Hematopoietic multipotent progenitor cell treated with erythropoietin and hydrocortisone succinate and interleukin-3 and kit ligand, for 6 days (in vitro differentiated cells): ENCODE measurements at places on chromosomes 13 and 19.

- no peak for DNase-seq
Measured at GRCh38 chr19:3515891-3516422, 9.8 kb downstream of the FZR1 start.

- DNase-seq, result no peak
Measured at GRCh38 chr19:35110974-35111373, 4.6 kb upstream of the FXYD3 start.

DNA sequence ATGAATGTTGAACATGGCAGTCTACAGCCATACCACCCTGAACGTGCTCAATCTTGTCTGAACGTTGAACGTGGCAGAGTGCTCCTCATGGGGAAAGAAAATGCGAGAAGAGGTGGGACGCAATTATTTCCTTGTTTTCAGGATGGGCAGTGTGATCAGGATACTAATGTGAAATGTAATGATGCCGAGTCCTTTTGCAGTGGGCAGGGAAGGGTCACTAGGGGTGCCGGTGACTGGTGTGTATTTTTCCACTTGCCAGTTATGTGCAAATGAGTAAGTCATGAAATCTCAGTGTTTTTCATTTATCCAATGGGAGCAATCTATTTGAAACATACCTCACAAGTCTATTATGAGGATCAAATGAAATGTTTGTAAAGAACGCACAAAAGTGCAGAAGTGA lies 84.8 kb downstream of the LNX2 start:
- DNase-seq, result no peak

DNA sequence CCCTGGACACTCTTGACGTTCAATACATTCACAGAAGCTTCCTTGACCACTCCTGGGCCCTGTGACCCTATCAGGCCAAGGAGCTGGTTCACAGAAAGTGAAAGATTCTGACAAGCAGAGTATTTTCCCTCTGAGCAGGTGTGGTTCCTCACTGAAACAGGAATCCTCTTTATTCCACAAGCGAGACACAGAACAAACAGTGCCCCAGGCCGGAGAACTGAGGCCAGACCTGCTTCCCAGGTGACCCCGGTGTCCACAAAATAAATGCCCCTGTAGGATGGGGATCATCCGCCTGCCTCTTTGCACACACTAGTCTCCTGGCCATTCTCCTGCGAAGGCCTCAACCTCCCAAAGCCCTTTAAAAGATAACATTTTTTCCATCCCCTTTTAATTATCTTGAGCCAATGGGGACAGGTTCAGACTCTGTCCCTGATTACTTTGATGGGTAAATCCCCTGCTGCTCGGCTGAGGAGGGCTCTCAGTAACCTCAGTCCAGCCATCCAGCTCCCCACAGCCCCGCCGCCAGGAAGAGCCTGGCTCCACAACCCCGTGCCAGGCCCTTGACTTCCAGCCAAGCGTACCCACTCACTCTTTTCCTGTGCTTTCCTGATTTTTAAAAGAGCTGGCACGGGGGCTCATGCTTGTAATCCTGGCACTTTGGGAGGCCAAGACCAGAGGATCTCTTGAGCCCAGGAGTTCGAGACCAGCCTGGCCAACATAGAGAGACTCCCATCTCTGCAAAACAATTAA lies 129.1 kb downstream of the FOXO1 start:
- no peak for DNase-seq

DNA sequence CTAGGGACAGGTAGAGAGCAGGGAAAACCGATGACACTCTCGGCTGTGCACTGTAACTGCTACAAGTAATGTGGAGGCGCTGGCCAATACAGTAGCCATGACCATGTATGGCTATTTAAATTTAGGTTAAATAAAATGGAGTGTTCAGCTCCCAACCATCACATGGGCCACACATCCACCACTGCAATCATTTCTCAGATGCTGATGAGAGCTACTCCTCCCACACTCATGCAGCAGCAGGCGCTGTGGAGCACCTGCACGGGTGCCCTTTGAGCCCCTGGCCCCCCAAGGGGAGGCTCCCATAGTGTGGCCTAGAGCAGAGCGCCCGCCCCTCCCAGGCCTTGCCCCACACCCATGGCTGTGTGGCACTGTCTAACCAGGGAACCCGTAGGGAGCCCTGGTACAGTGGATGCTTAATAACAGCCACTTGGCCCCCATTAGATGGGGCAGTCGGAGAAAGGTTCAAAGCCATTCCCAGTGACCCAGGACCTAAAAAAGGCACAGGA lies 6.0 kb downstream of the ACP4 start:
- peak; percentile 47 for DNase-seq

DNA sequence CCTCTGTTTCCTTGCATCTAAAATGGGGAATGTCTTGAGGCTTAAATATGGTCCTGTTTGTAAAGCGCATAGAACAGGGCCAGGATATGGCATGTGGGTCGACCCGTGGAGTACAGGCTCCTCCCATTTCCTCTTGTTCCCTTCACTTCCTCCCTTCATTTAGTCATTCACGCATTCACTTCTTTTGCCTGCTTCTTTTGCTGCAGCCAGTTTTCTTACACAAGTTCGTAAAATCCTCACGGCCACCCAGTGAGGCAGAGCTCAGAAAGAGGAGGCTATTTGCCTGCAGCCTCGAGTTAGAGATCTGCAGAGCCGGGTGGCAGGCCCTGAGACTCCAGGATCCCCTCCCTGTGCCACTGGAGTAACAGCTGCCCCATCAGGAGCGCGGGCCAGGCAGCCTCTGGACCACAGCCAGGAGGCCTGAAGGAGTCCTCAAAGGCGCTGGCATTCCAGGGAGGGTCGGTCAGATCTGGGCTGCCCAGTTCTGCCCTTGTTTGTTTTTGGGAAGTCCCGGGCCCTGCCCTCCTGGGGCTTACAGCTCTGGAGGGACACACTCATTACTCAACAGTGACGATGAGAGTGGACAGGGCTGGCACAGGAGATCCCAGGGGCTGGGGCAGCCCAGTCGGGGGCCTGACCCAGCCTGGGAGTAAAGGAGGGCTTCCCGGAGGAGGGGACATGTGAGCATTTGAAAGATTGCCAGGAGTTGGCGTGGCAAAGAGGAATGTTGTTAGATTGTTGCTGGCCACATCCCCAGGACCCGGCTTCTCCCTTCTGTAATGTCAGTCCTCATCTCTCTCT lies 4.6 kb downstream of the PPP5C start:
- DNase-seq, result peak; percentile 33

- DNase-seq, result no peak
Measured at GRCh38 chr13:44110091-44110621, 230.5 kb downstream of the LACC1 start.

GRCh38 chr13:77026255-77026860 lies 601 bp downstream of the FBXL3 start:
- peak; percentile 92 for DNase-seq

DNA sequence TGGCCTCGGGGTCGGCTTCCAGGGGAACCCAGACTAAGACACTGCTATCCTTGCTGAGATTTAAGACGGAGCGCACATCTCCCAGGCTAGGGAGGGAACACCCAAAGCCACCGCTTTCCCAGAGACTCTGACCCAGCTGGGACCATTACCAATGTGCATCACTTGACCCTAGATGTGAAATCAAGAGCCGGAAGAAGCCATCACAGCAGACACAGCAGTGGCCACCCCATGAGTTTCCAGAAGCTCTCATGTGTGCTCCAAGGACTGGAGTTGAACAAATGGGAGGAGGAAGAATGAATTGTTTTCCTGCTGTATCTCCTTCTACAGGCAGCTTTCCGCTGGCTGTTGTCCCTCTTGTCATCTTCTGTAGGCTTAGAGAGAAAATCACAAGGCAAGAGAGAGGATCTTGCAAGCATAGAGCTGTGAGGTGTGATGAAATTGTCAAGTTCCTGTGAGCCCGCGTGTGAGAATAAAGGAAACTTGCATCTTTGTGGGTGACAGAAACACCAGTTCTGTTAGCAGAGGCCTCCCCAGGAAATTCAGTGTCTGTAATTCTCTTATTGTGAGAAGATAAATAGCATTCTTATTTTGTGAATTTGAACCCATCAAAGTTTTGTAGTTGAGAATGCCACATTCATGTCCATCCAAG lies 711.8 kb downstream of the UQCRFS1 start:
- DNase-seq, result peak; percentile 19

- DNase-seq, result no peak
Measured at GRCh38 chr13:48928757-48929430, 46.8 kb upstream of the FNDC3A start.

- DNase-seq, result no peak
Measured at GRCh38 chr19:10115392-10116084, 4.0 kb downstream of the P2RY11 start.

GRCh38 chr19:40811478-40812341 lies 12.7 kb downstream of the EGLN2 start:
- DNase-seq, result peak; percentile 65

DNA sequence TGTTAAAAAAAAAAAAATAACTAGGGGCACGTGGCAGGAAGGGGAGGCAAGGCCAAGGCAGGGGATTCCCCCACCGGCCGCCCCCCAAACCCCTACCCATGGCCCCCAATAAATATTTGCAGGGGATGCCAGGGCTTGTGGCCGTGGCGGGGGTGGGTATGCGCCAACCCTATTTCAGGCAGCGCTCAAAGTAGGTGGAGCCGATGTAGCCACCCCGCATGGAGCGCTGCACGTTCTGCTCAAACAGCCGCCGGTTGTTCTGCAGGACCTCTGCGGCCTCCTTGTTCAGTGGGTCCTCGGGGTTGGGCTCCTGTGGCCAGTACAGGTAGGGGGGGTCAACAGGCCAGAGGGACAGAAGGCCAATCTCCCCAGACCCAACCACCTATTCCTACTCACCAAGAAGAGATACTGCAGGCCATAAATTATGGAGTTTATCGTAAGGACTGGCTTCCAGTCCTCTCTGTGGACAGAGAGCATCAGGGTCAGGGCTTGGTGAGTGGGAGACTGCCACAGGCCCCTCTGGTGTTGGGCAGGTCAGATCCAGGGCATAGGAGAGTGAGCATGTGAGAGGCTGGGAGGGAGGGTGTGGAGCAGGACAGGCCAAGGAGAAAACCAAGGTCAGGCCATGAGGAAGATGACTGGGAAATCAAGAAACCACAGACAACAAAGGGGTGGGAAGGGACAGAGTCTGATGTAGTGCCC lies 1.2 kb upstream of the CHMP2A start:
- no peak for DNase-seq

DNA sequence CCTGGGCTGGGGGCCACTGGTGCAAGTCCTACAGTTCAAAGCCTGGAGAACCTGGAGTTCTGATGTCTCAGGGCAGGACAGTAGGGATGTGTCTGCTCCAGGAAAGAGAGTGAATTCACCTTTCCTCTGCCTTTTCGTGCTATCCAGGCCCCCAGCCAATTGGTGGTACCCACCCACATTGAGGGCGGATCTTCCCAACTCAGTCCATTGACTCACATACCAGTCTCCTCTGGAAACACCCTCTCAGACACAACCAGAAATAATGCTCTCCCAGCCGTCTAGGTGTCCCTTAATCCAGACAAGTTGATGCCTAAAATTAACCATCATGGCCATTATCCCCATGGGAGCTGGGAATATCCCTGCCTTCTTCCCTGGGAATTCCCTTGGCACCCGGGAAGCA lies 38.8 kb upstream of the CHST8 start:
- DNase-seq, result no peak

DNA sequence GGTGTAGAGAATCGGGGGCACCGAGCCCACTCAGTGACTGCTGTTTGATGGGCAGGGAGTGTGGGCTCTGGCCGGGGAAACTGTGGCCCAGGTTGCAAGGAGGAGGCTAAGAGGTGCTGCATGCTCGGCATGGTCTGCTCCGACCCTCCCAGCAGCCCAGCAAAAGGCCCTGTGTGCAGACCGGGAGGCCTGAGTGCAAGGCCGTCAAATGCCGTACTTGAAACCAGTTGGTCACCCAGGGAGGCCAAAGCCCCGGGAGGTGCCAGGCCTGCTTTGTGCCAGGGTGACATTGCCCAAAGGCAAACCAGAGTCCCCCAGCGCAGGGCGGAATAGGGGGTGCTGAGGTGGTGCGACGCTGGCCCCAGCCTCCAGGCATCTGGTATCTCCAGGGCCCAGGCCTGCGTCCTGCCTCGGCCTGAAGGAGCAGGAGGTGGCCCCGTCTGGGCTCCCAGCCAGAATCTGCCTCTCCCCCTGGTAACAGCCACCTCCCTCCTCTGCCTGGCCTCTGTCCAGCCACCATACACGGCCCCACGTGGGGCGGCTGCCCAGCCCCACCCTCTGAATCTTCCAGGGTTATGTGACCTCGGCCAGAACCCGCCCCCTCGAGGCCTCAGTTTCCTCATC lies 4.0 kb downstream of the PIK3R2 start:
- DNase-seq, result peak; percentile 98

DNA sequence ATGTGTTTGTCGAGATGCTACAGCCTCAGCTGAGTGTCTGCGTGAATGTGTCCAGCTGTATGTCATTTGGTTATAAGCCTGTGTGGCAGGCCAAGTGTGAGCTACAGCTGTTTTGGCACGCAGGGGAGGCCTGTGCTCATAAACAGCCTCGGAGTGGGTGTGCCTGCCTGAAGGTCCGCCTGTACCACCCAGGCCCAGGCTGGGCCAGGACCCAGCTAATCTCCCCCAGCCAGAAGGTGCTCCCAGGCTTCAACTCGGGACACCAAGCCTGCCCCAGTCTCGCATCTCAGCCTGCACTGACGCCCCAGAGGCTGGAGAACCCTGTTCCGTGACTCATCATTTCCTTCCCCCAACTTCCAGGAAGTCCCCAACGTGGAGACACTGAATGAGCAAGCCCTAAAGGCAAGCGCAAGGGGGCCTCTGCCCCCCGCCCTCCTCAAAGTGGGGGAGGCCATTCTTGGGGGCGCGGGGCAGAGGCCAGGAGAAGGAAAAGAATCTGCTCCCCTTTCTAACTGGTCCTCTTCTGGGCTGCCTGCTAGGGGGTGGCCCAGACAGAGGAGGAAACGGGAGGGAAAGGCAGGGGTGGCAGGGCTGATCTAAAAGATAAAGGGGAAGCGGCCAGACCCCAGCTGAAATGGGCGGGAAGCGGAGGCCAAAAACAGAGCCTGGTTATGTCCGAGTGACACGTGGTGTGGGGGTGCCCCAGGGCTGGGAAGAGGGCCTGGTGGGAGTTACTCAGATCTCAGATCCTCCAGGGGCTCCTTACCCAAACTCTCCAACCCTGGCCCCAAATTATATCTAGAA lies 2.0 kb downstream of the SLC1A5 start:
- DNase-seq, result peak; percentile 98

DNA sequence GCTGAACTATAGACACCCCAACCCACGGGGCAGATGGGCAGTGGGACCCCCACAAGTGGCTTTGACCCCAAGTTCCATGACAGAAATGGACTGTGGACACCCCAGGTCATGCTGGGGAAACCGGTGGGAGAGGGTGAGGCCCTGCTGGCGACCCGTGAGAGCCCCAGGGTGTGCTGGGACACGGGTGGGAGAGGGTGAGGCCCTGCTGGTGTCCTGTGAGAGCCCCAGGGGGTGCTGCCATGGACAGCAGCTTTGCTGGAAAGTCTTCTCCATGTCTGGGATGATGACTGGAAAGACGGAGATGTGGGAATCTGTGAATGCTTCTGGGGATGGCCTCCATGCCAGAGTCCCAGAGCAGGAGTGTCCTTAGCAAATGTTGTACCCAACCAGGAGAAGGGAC lies 148.4 kb downstream of the URI1 start:
- DNase-seq, result no peak

GRCh38 chr13:44068737-44069136 lies 189.0 kb downstream of the LACC1 start:
- no peak for DNase-seq

DNA sequence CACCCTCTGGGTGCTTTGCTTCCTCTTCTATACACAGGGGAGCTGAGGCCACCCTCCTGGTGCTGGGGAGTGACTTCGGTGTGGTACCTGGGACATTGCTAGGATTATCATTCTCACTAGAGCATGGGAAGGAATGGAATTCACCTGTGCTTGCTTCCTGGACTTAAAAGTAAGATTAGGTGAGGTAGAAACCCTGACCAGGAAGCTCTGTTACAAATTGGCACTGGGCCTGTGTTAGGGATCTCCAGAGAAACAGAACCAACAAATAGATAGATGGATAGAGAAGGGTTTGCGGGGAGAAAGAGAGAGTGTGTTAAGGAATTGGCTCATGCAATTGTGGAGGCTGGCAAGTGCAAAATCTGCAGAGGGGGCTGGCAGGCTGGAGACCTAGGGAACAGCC lies 13.9 kb upstream of the SIAH3 start:
- DNase-seq, result no peak
